LoVo (cell line): ENCODE measurements at places on chromosomes 4 and X.

DNA sequence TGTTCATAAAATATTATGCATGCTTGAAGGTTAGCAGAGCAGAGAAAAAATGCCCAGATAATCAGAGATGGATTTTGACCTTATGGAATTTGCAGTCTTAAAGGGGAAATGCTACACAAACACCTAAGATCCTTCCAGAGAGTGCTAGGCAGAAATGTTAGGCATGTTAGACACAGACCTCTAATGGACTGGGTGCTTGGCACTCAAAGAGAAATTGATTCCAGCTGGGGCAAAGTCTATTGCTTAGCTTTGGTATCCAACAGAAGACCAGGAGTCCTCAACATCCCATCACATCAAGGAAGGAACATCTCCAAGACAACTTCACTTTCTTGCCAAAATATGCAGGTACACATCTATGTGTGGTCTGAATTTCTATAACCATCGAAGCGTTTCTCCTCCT, 32.2 kb upstream of the PPARGC1A start:
- DNase-seq: no peak

GRCh38 chr4:152564336-152564735, 28.4 kb upstream of the FBXW7 start:
- DNase-seq: no peak

DNA sequence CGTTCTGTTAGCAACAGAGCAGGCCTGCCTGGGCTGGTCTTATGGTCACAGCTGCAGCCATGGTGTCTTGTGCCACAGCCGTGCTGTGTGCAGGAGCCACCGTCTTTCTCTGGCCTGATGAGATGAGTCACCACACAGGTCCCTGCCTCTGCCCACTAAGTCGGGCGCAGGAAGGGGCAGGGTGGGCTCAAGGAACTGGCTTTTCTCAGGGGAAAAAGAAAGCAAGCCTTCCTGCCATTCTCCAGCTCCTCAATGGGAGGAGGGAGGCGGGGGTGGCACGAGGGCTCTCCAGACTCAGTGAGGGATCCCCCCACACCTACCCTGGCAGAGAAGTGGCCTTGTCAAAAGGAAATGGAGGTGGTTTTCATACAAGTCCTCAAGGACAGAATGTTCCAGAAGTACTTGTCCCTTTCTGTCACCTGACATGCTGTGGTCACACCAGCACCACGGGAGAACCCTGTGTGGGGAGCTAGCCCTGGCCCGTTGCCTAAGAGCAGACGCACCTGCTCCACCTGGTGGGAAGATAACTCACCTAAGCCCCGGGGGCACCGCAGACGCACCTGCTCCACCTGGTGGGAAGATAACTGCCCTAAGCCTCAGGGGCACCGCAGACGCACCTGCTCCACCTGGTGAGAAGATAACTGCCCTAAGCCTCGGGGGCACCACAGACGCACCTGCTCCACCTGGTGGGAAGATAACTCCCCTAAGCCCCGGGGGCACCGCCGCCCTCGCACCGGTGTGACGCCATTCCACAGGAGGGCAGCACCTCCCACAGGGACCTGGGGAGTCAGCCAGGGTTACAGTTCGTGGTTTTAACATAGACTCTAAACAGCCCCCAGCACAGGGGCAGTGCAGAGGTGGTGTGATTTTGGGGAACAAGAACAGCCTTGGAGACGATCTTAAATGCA, 18.5 kb downstream of the UVSSA start:
- no peak for DNase-seq

GRCh38 chrX:130915302-130915701, 12.3 kb upstream of the ENOX2 start:
- DNase-seq: no peak

DNA sequence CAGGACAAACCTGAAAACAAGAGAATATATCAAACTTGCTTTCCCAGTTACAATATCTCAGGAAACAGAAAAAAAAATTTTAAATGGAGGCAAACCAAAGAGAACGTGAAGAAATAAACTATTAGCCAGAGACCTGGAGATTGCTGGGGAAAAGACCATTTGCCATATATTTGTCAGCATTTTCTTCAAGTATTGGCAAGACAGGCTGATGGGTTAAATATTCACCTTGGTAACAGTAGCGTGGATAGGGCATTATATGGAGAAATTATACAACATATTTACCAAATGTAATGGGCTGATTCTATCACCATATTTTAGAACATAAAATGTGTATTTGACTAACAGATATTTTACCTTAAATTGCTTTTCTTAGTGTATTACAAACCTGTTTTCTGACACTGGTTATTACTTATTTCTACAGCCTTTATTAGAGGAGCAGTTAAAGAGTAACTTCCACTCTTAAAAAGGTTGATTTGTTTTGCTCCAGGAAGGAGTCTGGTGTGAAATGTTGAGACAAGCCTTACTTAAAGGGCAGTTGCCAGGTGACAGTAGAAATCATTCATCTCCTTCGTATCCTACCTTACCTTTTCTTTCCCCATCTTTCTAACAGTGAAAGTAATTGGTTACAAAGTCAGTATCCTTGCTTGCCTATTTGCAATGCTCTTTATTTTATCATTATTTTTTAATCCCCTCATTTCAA, 575.5 kb downstream of the GBA3 start:
- no peak for DNase-seq

GRCh38 chr4:183550345-183551093, 45.7 kb downstream of the ING2 start:
- DNase-seq: no peak

- no peak for DNase-seq
These were observed 795.2 kb downstream of the PCDH18 start for GRCh38 chr4:136737066-136737465.

- DNase-seq: no peak
These were observed 60.4 kb downstream of the CASP3 start for GRCh38 chr4:184588893-184589292.

DNA sequence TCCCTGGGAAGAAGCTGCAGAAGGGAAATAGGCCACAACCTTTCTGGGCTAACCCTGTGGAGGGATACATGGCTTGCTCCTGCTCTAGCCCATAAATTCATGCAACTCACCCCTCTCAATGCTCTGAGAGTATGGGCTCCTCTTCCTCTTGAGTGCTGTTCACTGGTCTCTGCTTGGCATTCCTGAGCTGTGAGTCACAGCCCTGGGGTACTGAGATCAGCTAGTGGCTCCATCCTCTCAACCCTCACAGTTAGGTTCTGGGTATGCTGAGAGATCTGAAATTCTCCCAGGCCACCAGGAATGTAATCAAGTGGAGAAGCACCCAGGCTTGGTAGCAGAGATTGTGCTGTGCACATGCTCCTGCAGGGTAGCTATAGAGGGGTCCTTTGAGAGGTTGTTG, 60.6 kb upstream of the SPANXN2 start:
- DNase-seq: no peak

DNA sequence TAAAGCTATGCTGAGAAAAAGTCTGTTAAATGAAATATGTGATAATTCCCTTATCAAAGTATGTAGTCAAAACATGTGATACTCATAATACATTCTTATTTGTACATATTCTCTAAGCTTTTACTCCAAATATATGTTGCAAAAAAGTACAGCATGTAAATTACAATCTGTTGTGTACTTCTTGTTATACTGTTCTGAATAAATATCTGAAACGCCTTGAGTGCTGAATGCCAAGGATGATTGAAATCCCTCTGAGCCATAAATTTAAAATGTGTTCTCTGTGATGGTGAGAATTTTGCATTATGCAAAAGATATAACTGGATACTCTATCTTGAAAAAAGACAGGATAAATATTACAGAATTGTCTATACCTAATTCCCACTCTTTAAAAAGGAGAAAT, 1128.0 kb downstream of the STPG2 start:
- no peak for DNase-seq

- no peak for DNase-seq
These were observed 2.9 kb upstream of the PTCHD1 start for GRCh38 chrX:23331701-23332100.

DNA sequence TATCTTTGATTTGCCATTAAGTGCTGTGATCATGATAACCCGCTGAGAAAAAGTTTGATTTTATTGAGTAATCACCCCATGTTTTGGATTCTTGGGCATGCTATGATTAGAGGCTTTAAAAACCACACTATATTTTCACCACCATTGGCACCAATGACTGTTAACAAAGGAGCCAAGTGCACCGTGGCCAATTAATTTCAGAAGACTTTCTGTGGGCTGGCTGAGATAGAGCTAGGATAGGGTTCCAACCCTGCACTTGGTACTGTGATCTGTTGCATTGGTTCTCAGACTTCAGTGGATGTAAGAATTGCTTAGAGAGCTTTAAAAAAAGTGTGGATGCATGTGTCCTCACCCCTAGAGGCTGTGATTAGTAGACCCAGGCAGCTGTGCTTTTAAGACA, 32.4 kb downstream of the OCRL start:
- DNase-seq: no peak

- no peak for DNase-seq
These were observed 5.7 kb downstream of the ELK1 start for GRCh38 chrX:47644557-47645091.

DNA sequence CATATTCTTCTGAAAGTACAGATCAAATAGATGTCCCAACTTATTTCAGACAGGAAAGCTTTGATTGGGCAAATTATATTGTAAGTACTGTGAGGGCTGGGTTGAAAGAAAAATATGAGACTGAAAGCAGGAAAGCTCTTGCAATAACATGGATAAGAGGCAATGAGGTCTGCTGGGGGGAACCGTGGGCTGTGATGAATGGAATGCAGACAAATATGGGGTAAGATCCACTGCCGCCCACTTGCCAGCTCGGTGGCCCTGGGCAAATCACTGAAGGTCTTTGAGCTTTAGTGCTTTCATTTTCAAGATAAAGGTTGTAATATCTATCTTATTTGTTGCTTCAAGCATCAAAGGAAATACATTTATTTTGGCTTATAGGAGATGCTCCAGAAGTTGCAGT, 51.0 kb downstream of the AGA start:
- no peak for DNase-seq

DNA sequence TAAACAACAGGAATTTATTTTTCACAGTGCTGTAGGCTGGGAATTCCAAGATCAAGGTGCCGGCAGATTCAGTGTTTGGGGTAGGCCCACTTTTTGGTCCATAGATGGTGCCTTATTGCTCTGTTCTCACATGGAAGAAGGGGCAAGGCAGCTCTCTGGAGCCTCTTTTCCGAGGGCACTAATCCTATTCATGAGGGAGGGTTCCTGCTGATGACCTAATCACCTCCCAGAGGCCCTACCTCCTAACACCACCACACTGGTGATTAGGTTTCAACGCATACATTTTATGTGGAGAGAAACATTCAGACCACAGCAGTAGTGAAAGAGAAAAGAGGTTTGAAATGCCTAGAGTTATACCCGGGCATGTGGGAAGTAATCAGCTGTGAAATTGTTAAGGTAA, 1.4 kb upstream of the POLA1 start:
- DNase-seq: no peak

DNA sequence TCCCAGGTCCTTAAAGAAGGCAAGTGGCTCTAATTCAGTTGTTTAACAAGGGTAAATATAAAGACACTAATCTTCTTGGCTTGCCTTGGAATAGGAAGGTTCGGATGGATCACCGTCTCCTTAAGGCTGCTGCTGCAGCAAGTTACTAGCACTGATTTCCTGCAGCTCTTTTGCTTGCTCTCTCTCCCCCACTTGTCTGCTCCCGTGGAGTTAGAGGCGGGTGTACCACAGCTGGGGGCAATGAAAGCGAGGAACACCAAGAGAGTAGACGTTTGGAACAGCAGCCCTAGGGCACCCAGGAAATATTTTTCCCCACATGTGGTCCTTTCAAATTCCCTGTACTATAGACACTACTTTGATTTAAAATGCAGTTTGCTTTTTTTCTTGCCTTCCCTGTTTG, 202.2 kb downstream of the SH2D1A start:
- DNase-seq: no peak

- DNase-seq: no peak
These were observed 15.6 kb downstream of the XPNPEP2 start for GRCh38 chrX:129754056-129755024.

GRCh38 chrX:135389243-135389642, 32.5 kb upstream of the SMIM10L2A start:
- DNase-seq: no peak

GRCh38 chrX:128698573-128699181, 646.5 kb upstream of the ACTRT1 start:
- DNase-seq: no peak

- DNase-seq: peak; percentile 68
These were observed 341.3 kb upstream of the KLF3 start for GRCh38 chr4:38322714-38323113.

GRCh38 chr4:141339966-141340365, 119.3 kb downstream of the ZNF330 start:
- DNase-seq: no peak

DNA sequence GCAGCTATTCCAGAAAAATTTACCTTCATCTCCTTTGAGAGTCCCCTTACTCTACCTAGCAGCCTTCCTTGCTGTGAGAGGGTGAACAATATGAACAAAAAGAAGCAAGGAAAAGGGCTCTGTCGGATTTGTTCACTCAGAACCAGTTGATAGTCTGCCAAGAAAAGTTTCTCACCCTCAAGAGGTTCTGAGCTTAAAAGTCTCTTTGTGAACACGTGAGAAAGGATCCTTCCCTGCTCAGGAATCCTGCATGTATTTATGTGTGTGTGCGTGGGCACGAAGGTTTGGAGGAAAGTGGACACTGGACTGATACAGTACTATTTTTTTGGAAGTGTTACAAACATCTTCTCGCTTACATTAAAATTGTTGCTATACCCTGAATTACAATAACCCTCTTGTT, 178.6 kb upstream of the JADE1 start:
- no peak for DNase-seq

DNA sequence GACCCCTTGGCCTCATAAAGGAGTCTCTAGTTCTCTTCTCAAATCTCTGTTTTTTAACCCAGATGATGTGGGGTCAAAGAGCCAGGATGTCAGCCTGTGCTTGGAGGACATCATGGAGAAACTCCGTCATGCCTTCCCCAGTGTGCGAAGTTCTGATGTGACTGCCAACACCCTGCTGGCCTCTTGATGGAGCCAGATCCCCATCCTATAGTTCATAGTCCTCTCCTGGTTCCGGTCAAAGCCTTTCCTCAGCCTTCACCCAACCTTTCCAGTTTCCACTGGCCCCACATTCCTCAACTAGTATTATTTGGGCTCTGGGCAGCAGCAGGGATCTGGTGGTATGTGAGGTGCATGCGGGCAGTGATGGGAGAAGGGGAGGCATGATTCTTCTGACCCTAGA, 30.7 kb downstream of the TAF7L start:
- no peak for DNase-seq

DNA sequence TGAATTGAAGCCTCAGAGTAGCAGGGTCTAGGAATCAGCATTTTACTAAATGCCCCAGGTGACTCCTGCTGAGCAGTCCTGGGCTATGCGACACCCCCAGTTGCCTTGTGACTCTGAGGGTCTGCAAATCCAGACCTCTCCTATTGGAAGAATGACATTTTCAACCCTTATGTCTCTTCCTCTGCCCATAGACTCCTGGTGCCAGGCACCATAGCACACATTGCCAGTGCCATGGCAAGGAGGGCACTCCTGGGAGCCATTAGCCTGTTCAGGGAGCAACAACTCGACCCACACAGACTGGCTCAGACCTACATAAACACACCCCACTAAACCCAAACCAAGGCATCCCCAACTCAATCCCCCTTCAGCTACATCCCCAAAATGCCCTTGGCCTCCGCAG, 3.7 kb upstream of the JAKMIP1 start:
- no peak for DNase-seq
